Activated CD4-positive, alpha-beta T cell treated with anti-CD3 and anti-CD28 coated beads for 1 hour (primary cell): ENCODE measurements at places on chromosomes 16 and 17.

GRCh38 chr16:19361587-19361986, 56.1 kb upstream of the TMC5 start:
- no peak for DNase-seq

DNA sequence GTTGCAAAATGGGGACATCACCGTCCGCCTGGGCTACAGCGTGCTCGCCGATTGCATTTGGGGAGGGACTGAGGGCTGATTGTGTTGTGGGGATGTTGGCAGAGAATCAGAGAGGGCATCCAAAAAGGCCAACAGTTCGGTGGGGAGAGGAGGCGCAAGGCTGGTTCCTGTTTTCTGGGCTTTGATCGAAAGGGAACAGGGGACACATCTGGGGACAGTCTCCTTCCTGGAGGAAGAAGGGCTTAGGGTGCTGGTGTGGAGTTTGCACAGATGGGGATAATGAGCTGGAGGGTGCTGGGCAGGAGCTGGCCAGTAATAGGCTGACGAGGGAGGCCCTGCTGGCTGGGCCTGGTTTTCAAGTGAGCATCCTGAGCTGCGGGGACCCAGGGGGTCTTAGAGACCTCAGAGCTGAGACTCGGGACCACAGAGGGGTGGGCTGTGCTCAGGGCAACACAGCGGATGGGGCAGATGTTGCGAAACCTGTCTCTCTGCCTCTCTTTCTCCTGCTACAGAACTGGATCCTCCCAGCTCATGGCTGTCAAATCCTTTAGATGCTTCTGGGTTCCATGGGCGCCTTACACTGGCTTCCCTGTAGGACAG, 288.7 kb downstream of the SEC14L1 start:
- no peak for DNase-seq

- no peak for DNase-seq
These were observed 338.0 kb downstream of the WWOX start for GRCh38 chr16:78437352-78437968.

- no peak for DNase-seq
These were observed 1.8 kb upstream of the SLC16A3 start for GRCh38 chr17:82226809-82227628.

GRCh38 chr16:69747115-69747514, 7.6 kb downstream of the NOB1 start:
- no peak for DNase-seq

DNA sequence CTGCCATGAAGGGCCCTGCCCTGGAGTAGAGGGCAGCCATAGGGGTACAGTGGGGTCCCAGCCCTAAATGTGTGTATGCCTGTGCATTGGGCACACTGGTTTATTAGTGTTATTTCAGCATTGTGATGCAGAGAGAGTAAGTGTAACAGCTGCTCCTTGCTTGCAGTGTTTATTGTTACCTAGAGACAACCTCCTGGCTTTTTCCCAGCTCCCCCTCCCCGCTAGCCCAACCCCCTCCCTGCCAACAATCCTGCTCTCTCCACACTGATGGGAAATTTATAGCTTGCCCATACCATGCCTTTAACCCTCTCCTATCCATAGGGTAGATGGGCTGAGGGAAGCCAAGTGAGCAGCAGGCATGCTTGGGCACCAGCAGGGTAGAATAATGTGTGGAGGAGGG, 51.3 kb downstream of the NEUROD2 start:
- no peak for DNase-seq

DNA sequence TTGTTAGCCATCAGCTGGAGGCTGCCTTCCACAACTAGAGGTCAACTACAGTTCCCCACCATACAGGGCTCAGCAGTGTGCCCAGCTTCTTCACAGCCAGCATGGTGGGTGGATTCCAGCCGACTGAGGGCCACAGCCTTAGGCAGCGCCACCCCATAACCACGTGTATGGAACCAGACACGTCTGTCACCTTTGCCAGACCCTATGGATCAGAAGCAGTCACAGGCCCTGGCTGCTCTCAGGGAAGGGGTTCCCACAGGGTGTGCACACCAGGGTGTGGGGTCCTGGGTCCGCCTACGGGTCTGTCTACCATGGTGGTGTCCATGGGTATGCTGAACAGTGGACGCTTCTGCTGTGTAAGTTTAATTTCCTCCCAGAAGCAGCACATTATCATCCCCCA, 265.0 kb upstream of the FOXF1 start:
- no peak for DNase-seq

DNA sequence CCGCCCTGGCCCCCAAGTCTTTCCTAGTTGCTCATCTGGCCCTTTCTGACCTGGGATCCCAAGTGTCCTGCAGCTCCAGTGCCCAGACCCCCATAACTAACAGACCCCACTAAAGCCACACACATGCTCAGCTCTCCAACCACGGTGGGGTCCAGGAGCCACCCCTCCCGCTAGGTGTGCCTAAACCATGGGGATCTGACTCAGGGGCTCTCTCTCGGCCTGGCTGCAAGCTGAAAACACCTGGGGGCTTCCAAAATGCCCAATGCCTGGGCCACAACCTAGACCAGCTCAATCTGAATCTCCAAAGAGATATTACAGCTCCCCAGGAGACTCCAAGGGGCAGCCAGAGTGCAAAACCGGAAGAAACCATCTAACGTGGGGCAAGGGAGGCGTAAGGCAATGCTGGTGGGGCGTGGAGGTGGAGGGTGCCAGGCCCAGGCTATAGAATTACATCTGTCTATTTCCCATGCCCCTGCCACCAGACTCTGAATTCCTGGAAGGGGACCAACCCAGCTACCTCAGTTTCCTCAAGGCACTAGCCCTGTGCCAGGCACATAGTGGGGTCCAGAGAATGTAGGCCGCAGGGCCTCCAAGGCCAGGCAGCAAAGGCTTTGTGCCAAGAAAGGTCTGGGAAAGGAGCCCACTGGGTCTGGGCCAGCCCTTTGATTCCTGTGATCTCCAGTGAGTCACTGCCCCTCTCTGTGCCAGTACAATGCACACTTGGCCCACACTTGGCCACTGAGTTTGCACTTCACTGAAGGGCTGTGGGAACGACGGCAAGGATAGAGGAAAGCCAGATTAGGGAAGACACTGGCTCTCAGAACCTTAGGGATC, 3.3 kb downstream of the CD2BP2 start:
- DNase-seq: no peak

GRCh38 chr16:53456625-53457024, 22.4 kb downstream of the RBL2 start:
- DNase-seq: no peak

GRCh38 chr16:28112908-28113307, 49.4 kb upstream of the GSG1L start:
- no peak for DNase-seq

GRCh38 chr17:77285594-77286390, 145.0 kb downstream of the SEC14L1 start:
- DNase-seq: no peak

GRCh38 chr16:644556-644955, 2.9 kb downstream of the MCRIP2 start:
- DNase-seq: no peak

- peak; percentile 40 for DNase-seq
These were observed 1.6 kb downstream of the MRM1 start for GRCh38 chr17:36602924-36603384.

GRCh38 chr17:80498242-80498919, 22.0 kb upstream of the NPTX1 start:
- DNase-seq: no peak

GRCh38 chr17:40648384-40648968, 858 bp upstream of the SMARCE1 start:
- DNase-seq: no peak

- DNase-seq: no peak
These were observed 7.9 kb downstream of the ERI2 start for GRCh38 chr16:20798364-20798763.

DNA sequence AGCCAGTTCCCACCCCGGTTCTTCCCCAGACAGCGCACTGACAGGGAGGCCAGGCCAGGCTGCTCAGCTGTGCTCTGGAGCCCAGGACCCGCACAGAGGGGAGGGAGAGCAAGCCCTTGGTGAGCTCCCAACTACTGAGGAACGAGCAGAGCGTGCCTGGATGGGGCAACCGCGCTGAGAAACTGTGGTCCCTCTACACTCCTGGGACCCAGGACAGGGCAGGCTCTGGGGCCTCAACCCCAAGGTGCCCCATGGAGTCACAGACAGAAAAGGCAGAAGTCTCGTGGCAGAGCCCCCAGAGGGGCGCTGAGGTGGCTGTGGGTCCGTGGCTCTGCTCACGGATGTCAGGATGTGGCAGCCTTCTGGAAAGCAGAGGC, 16.3 kb downstream of the SLX4 start:
- no peak for DNase-seq

- DNase-seq: no peak
These were observed 11.0 kb downstream of the NFE2L1 start for GRCh38 chr17:48059125-48059668.

- DNase-seq: no peak
These were observed 33.0 kb downstream of the DCAKD start for GRCh38 chr17:45018514-45018847.

DNA sequence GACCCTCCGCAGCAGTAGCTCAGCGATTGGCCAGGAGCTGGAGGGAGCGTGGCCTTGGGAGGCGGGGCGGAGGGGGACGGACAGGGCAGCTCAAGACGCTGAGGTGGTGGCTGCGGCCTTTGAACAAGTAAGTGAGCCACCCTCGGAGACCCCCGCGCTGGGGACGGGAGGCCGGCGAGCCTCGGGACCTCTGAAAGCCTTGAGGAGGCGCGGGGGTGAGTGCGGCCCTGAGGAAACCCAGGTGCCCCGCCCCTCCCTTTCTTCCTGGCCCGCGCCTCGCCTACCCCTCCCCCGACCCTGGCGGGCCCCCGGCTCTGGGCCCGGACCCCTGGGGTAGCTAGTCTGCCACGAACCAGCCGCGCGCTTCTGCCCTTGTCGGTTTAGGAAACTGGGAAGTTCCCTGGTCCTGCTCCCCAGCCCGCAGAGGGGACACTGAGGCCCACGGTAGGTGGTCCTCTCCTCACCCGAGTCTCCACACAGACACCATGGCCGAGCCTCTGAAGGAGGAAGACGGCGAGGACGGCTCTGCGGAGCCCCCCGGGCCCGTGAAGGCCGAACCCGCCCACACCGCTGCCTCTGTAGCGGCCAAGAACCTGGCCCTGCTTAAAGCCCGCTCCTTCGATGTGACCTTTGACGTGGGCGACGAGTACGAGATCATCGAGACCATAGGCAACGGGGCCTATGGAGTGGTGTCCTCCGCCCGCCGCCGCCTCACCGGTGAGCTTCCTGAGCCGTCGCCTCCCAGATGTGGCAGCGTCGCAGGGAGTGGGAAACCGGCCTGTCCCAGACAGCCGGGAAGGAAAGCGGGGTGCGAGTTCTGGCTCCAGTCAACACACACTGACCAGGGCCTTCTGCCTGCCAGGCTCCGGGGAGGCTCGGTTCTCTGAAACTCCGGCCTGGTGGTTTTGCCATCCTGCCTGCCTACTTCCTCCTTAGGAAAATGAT, at the start of gene MAPK7:
Gene MAPK7, plus strand, starts transcription at position 83 of the 945 bp plus-strand sequence. Its CDS starts 403 bp downstream, at position 486.
- DNase-seq: no peak

DNA sequence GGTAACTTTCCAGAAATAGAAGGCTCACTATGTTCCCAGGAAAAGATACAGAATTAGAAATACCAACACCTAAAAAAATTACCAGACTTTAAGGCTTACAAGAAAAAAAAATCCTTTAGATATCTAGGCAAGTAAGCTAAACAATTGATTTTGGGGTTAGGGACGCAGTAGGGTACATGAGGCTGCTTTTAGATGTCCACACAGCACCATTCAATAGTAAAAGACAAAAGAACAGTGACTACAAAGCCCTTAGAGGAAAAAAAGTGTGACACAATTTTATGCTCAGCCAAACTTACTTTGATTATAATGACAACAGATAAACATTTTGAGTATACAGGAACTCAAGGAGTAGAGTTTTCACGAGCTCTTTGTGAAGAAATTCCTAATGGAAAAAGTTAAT, 29.9 kb downstream of the METTL16 start:
- DNase-seq: no peak

DNA sequence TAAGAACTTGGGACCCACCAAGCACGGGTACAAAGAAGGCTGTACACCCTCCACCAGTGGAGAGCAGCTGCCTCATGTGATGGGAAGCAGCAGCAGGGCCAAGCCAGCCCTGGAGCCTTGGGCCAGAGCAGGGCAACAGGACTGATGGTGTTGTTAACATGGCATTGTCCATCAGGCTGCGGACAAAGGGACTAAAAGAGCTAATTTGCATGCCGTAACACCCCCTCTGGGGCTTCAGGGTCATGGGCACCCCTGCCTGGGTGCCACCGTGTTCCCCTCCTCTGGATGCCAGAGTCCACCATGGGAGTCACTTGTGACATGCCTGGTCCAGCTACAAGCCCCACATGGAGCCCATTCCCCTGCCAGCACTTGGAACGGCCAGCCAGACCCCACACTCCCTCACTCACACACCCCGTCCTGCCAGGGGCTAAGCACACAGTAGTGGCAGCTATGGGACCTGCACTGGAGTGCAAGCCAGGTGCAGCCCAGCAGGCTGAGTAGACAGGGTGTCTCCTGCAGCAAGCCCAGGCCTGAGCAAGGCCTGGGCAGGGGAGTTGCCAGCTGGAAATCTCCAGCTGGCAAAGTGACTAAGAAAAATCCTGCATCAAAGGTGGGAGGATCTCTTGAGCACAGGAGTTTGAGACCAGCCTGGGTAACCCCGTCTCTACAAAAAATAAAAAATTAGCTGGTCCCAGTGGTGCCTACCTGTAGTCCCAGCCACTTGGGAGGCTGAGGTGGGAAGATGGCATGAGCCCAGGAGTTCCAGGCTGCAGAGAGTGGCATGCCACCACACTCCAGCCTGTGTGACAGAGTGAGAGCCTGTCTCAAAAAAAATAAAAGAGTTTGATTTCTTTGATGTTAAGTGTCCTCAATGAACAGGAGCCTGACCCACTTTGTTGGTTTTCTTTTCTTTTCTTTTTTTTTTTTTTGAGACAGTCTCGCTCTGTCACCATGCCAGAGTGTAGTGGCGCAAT, 33.7 kb downstream of the NOL11 start:
- DNase-seq: no peak

GRCh38 chr16:68227850-68228553, 7.9 kb downstream of the ESRP2 start:
- no peak for DNase-seq

- no peak for DNase-seq
These were observed 627.6 kb downstream of the MAF start for GRCh38 chr16:78972986-78973385.

DNA sequence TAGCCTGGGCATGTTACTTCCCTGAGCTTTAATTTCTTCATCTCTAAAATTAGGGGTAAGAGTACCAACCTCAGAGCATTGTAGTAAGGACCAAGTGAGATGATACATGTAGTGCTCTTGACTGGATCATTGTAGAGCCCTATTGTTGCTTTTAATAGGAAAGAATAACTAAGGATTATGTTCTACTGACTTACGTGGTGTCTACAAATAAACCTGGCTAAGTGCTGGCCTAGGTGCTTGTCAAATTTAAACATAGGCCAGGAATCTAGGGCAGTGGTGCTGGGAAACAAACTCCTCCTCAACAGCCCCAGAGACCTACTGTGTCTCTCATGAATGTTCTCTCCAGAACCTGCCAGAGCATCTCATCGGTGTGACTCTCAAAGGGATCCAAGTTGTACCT, 69.4 kb downstream of the ABCC12 start:
- DNase-seq: no peak

- no peak for DNase-seq
These were observed 4.3 kb upstream of the PPP1R1B start for GRCh38 chr17:39622380-39623006.

- no peak for DNase-seq
These were observed 32.5 kb downstream of the DGKE start for GRCh38 chr17:56866496-56866895.
